ENCODE measurements at places on chromosomes 2 and 18.

- peak; percentile 74 for DNase-seq
Measured at GRCh38 chr2:177692042-177692782, 299.6 kb downstream of the AGPS start.

DNA sequence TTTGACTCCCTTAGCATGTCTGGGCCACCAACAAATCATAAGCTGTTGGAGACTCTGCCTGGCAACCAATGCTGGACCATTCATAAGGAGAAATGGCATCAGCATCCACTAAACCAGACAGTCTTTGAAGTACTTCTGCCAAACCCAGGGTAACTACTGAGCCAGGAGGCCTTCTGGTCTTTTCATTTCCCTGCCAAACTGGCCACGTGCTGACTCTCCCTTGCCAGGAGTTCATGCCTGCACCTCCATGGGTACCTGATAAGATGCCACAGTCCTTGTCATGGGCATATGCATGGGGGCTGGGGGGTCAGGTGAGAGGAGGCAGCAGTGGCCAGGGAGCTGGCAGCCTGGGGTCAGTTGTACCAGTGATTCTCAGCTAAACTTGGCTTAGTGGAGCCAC lies 34.2 kb upstream of the DAPL1 start:
- DNase-seq: no peak

DNA sequence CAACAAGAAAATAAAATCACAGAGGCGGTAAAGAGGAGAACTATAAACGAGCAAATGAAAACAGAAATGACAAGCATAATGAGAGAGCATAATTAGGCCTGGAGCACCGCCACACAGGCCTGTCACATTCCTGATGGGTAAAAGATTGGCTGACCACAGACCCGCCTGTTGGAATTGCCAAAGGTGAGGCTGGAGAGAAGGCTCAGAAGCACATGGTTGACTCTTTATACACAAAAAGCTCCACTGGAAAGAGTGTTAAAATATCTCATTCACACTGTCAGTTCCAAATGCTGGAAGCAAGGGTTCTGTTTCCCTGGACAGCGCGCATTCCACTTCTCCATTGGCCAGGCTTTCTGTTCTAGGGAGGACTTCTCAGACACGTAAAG lies 5.9 kb upstream of the LGALSL start:
- DNase-seq: no peak

DNA sequence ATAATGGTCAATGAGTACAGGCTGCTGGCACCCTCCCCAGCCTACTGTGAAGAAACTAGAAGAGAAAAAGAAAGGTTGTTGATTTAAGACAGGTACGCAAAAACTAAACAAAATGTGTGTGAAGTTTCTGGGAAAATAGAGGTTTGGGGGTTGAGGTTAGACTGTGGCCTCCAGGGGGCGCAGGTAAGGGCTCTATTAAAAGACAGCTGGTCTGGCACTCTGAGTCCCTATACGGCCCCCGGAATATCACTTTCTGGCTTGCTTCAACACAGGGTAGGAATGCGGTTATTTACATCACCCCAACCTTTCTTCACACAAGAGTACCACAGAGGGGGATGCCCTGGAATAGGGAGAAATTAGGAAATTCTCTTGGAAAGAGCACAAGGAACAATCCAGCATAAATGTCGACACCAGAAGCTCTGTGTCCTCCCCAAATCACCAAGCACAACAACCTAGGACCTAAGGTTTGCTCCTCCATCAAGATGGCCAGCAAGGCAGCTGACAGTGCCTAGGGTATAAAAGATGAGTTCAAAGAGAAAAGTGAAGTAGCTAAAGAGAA lies 480.8 kb upstream of the KLHL29 start:
- DNase-seq: no peak
